ENCODE measurements at places on chromosomes 6 and 20.

DNA sequence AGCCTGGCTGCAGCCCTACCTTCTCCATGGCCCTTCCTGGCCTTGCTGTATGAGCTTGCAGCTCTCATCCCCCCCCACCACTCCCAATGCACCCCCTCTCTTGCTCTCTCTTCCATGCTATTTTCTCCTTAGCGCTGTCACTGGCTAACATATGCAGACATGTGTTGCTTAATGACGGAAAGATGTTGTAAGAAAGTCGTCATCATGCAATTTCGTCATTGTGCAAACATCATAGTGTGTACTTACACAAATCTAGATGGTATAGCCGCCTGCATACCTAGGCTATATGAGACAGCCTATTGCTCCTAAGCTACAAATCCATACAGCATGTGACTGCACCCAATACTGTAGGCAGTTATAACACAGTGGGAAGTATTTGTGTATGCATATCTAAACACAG is 27.0 kb downstream of the ANGPT4 start:
- H3K27me3 ChIP-seq: peaks cover 16% of the 10 kb centered on the region
- no peak for DNase-seq
- no peak overlapping the region for H3K27ac ChIP-seq
- H3K4me3 ChIP-seq: no peak overlapping the region
- H3K36me3 ChIP-seq: no peaks in the 10 kb centered on the region

DNA sequence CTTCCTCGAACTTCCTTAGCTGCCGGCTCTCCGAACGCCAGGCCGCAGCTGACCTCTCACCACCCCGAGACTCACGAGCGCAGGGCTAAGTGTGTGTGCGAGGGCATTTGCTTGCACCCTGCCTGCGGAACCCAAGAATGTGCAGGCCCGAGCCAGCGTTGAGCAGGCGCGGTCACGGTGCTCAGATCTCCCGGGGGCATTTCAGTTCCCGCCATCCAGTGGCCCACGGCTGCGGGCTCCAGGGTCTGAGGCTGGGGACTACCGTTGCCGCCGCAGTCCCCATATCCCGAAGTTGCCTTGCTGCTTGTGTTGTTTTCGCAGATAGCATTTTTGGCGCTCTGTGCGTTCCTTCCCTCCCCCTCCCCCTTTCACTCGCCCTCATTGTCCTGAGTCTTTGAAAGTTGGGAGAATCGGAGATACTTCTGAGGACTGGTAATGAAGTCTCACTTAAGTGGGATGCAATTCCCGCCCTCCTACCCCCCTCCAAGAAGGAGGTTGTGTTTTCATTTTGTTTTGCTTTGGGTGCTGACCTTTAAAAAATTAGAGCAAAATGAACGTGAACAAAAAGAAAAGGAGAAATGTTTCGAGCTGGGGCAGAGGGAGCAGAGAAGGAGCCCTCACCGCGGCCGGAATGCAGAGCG is 1.7 kb downstream of the NR2E1 start:
- peak; percentile 18 for DNase-seq
- peaks cover 90% of the 10 kb centered on the region for H3K27me3 ChIP-seq
- H3K27ac ChIP-seq: no peak overlapping the region
- peaks cover 41% of the 10 kb centered on the region for H3K4me1 ChIP-seq
- H3K36me3 ChIP-seq: peaks cover 2% of the 10 kb centered on the region
- H3K4me3 ChIP-seq: peak overlapping the region; percentile 56

DNA sequence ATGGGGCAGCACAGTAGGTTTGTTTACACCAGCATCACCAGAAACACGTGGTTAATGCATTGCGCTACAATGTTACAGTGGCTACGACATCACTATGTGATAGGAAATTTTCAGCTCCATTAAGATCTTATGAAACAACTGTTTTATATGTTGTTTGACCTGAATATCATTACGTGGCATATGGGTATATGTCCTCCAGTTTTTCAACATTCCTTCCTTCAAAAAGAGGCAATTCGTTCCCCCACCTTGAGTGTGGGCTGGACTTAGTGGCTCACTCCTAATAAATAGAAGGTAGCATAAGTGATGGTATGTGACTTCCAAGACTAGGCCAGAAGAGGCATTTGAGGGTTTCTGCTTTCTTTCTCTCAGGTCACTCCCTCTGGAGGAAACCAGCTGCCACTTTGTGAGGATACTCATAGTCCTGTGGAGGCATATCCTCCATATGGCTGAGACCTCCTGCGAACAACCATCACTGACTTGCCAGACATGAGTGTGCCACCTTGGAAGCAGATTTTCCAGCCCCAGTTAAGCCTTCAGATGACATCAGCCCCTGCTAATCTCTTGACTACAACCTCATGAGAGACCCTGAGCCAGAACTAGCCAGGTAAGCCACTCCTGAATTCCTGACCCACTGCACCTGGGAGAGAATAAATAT is 2.3 kb upstream of the TRAM2 start:
- no peak overlapping the region for H3K27ac ChIP-seq
- H3K36me3 ChIP-seq: no peaks in the 10 kb centered on the region
- H3K4me1 ChIP-seq: peaks cover 30% of the 10 kb centered on the region
- no peaks in the 10 kb centered on the region for H3K27me3 ChIP-seq
- DNase-seq: no peak
- H3K4me3 ChIP-seq: no peak overlapping the region

DNA sequence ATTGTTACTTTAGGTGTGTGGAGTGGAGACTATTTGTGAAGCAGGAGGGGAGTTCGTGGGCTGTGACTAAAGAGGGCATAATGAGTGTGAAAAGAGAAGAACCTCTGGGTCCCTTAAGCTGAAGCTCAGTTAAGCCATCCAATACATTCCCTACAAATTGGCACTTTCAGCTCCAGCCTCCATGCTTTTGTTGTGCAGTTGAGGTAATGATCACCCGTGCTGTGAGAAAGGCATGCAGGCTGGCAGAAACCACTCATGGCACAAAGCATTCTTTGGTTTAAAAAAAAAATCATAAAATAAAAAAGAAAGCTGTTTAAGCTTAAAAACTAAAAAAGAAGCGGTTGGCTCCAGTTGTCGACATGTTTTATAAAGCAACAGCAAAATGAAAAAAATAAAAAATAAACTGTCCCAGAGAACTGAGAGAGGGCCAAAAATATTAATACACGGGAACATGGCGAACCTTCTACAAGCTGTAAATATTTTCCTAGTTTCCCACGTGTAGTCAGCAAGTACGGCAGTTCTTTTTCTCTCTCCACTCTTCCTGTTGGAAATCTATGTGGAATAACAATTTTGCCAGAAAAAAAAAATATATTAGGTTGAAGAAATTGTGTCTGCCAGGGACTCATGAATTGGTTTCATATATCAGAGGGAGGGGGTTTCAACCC is 82.2 kb downstream of the ANKRD60 start:
- no peak overlapping the region for H3K27ac ChIP-seq
- peaks cover 42% of the 10 kb centered on the region for H3K27me3 ChIP-seq
- no peaks in the 10 kb centered on the region for H3K36me3 ChIP-seq
- no peak overlapping the region for H3K4me3 ChIP-seq
- DNase-seq: no peak

DNA sequence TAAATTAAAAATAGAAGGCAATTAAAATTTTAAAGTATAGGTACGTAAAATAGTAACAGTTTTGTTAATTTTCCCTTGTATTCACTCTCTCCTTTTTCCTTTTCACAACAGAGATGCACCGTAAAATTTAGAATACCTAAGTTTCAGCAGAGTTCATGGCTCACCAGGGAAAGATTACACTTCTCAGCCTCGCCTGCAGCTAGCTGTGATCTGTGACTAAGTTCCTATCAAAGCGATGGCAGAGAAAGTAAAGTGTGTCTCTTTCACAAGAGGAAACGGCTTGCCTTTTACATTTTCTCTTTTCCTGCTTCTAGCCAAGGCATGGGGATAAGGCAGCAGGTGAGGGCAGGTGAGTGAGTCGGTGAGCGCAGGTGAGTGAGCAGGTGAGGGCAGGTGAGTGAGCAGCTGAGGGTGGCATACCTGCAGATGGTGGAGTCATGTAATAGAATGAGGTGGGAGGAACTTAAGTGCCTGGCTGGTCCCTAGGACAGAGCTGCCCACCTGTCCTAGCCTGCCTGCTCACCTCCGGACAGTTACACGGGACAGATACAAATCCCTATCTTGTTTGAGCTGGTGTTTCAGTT is 30.9 kb downstream of the ZFP64 start:
- H3K27me3 ChIP-seq: no peaks in the 10 kb centered on the region
- no peak overlapping the region for H3K4me3 ChIP-seq
- no peak for DNase-seq

DNA sequence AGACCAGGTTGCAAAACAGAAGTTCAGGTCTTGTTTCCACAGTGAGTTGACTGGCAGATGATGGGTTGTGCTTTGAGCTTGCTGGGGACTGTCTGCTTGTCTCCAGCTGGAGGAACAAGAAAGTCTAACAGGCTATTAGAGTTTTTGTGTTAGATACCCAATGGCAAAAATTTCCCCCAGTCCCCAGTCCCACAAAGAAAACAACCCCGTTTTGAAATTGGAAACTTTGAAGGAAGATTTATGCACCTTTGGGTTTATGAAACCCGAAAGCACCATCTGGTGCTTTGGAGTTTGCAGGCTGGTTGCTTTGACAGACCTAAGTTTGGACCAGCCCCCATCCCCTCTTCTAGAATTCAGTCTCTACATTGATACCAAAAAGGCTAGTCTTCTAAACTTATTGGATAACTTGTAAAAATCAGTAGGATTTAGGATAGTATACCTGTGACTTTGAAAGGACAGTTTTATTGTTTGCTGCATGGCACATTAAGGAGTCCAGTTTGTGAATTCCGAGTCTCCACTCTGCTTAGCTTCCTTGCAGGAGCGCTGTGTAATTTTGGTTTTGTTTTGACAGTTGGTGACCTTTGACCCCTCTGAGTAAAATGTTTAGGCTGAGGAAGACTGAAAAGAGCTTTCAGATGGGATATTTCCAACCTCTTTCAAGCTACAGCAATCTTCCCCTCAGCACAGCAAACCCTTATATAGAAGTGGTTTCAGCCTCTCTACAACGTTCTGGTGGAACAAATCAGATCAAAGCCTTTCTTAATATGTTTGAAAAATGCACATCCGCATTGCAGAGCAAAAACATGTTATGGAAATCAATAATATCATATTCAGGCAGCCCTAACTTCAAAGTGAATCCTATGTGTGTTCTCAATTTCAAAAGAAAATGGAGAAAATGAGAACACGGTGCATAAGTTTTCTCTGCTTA is 25.5 kb upstream of the PRL start:
- no peaks in the 10 kb centered on the region for H3K4me1 ChIP-seq
- no peak overlapping the region for H3K27ac ChIP-seq

GRCh38 chr20:50469176-50469723 is 40.9 kb upstream of the PTPN1 start:
- H3K27me3 ChIP-seq: no peaks in the 10 kb centered on the region
- peaks cover 23% of the 10 kb centered on the region for H3K4me1 ChIP-seq
- no peak for DNase-seq
- no peak overlapping the region for H3K4me3 ChIP-seq
